Muscle of back (tissue), 13 donors: ENCODE measurements at places on chromosomes 3 and 15. TPM values are rescaled to one million over a fixed set of nuclear protein-coding genes. Genes with fewer than 3 reads are reported as not detected.
A peak's percentile ranks its signal among the peaks of the same experiment; 100 is the strongest.

GASK1A gene
- polyA plus RNA-seq: 8.9 TPM

XCR1 gene
- polyA plus RNA-seq: 0.17 TPM

SLC51A gene
- 5.3 TPM for polyA plus RNA-seq

NRG4 gene
- polyA plus RNA-seq: 1.9 TPM

XYLB gene
- polyA plus RNA-seq: 2.6 TPM

BRK1 gene
- 136 TPM for polyA plus RNA-seq

P2RY13 gene
- 1.4 TPM for polyA plus RNA-seq

DNA sequence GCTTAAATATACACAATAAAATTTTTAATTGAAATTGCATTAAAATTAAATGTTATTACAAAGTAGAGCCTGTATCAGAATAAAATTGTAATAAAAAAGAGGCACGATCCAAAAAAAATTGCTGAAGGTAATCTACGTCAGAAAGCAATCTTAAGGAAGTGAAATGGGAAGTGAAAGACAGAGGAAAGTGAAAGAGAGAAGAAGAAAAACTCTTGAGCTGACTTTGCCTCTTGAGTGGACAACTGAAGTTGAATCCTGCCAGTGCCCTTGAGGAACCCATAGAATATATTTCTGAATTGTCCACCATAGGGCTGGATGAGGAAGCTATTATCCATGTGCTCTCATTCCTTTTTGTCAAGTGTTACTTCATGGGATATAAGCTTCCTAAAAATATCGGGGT is 285.1 kb upstream of the STAC start:
- DNase-seq: no peak

DNA sequence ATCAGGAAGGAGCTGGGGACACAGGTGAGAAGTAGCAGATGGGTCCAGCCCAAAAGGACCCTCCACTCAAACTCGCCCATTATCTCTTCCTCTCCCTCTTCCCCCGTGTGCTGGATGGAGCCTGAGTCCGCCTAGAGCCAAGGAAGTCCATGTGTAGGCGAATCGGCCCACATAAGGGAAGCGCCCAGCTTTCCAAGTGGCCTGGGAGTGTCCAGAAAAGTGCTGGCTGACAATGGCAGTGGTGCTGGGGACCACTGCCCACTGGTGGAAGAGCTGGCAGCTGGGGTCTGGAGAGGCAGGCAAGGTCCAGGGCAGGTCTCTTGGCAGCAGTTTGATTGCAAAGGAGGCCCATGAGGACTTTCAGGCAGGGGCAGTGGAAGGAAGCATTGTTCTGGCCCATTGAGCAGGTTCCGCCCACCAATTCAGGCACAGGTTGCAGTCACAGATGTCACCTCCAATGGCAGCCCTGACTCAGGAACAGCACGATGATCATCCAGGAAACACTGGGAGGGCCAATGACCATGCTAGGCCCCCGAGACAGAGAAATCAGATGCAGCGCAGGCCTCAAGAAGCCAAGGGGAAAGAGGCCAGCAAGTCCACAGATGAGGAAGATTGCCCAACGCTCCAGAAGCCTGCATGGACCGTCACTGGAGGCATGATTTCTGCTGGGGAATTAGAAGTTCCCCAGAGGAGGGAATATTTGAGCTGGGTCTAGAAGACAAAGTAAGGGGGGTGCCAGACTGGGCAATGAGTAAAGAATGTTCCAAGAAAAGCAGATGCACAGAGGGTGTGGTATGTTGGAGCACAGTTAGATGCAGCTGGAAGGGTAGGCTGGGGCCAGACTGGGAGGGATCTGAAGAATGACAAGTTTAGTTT is 3.0 kb downstream of the MFGE8 start:
- DNase-seq: no peak

GRCh38 chr15:50879016-50879617 is 29.4 kb upstream of the AP4E1 start:
- DNase-seq: no peak

DNA sequence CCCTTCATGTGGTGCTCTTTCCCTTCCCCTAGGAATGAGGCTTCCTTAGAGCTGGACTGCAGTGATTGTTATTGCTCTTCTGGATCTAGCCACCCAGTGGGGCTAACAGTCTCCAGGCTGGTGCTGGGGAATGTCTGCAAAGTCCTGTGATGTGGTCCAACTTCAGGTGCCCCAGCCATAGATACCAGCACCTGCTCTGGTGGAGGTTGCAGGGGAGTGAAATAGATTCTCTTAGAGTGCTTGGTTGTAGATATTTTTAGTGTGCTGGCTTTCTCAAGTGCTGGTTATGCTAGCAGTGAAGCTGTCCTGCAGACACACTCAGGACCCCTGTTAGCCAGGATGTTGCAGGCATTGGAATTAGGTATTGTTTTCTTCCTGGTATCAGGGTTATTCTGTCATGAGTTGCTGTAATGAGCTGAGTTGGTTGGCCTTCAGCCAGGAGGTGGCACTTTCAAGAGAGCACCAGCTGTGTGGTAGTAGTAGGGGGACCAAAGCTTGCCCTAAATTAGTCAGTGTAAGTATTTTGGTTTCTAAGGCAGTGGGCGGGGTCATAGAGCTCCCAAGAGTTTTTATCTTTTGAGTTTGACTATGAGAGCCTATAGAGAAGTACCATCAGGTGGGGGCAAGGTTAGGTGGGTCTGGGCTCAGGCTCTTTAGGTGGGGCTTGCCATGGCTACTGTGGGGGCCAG is 317.5 kb upstream of the SGO1 start:
- DNase-seq: no peak

- DNase-seq: no peak
These were observed 12.2 kb downstream of the RNF123 start for GRCh38 chr3:49701388-49702077.

DNA sequence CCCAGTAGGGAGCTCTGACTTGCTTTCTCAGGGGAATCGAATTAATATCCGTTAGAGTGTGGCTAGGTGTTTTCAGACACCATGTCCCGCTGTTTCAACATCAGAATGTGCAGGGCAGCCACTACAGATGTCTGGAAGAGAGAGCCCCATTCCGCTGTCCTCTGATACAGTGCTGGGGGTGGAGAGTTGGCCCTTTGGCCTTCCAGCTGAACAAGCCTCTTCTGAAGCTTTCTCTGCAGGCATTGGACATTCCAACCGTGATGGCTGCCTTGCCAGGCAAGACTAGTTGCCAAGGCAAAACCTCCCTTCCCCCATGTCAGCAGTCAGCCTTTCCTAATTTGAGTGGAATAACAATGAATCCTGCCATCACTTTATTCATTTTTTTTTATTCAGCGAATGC is 1.5 kb downstream of the FAH start:
- DNase-seq: no peak

GRCh38 chr3:42591811-42592210 is 1.2 kb downstream of the SS18L2 start:
- DNase-seq: no peak

DNA sequence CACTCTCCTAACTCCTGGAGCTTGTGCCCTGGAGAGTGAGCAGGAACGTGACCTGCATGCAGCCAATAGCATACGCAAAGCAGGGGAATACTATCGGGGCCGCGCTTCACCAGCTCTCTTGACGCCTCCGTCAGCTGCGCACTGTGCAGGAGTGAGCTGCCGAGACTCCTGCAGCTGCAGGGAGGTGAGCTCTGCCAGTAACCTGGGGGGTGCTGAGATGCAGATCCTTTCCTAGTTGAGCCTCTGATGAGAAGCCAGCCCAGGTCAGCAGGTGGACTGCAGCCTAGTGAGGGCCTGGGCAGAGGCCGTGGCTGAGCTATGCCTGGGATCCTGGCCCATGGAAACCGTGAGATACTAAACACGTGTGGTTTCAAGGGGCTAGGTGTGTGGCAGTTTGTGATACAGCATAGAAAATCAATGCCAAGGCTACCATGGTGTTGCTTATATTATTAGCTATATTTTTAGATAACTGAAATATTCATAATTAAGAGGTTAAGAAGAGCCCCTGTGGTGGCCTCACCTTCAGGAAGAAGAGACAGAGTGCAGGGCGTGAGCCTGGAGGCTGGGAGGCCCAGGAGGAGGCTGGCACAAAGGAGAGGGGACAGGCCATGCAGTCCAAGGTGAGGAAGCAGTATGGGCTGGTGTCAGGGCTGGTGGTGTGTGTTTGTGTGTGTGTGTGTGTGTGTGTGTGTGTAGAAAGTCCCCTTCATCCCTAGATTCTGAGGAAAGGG is 5.9 kb upstream of the DNAJB8 start:
- no peak for DNase-seq

DNA sequence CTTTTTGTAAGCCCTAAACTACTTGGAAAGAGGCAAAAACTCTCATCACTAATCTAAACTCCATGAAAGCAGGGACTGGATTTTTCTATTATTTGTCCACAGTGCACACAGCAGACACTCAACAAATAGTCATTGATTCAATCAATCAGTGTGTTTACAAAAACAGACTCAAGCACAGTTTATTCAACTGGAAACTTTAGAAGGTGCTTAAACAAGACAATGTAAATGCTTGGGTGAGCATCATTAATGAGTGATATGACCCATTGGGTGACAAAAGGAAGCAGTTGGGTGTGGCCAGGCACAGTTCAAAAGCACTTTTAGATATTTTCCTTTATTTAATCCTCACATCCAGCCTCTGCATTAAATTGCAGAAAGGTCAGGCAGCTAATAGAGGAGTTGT is 32.0 kb upstream of the PPP4R2 start:
- no peak for DNase-seq

GRCh38 chr15:27062951-27063350 is 92.0 kb downstream of the GABRG3 start:
- DNase-seq: peak; percentile 12

DNA sequence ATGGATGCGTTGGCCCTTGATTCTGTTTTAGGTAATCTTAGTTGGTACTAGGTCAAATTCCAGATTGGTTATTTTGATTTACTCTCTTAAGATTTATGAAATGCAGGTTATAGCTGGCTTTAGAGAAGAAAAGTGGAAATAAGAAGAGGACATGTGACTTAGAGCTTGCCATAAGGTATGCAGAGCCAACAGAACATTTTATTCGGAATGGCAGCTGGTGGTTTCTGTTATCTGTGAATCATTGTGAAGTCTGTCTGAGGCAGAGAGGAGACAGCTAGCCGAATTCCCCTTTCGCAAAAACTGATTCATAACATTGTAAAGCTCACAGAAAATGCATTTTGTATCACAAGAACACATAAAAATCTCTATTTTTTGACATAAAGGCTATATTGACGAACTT is 82.1 kb downstream of the FILIP1L start:
- DNase-seq: no peak

- DNase-seq: peak; percentile 44
These were observed 9.8 kb upstream of the SLC9C1 start for GRCh38 chr3:112303764-112304325.

DNA sequence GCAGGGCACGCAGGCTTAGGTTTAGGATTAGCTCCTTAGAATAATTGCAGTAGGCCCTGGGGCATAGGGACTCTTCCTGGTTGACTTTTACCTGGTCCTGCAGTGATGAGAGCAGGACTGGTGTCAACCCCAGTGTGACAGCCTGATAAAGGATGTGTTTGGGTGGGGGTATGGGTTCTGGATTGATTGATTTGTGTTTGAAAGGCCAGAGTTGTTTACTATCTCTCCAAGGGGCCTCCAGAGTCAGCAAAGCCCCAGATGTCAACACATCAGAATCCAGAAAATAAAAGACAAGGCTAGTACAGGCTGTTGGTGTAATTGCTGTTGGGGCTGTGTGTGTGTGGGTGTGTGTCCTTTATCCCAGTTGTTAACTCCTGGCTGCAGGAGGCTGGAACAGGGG is 122.3 kb downstream of the CHRNA7 start:
- no peak for DNase-seq

DNA sequence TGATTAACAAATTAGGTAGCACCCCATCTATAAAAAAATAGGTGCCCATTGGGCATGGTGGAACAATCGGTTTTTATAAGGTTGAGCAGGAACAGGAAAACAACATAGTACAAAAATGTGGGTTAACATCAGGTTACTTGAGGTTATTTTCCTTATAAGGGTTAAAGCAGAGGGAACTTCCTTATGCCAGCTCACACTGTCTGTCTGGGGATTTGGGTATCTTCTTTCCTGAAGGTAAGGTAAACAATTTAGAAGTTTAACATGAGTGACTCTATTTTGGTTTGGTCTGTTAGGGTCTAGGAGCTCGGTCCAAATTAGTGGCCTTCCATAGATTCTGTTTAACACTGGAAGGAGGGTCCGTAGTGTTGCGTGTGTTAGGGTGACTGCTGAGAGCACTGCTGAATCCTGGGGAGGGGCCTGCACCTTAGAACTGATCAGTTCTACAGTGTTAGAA is 14.7 kb downstream of the CHD2 start:
- DNase-seq: no peak

DNA sequence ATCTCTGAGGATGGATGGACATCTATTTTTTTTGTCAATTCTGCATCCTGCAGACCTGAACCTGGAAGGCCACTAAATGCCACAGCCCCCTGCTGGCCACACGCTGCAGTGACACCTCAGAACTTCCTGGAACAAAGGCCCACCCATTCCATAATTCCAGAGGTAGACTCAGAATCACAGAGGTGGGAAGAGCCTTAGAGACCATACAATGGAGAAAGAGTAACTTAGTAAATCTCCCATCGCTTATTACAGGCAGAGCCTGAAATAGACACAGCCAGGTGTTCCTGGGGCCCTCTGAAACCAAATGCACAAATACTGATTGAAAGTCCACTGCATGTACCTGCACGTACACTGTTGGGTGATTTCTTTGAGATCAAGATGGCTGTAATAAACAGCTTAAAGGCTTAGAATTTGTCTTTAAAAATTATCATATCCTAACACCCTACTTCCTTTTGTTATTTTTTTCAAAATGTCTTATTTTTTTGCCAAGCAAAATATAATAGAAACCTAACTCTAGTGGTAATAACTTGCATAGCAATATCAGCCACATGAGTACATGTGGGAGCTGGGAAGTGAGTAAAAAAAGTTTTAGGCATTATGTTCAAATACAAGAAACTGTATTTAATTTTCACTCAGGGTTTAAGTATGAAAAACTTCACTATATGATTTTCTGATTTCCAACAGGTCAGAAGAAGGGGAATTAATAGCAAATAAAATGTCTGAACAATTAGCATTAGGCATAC is 62.7 kb downstream of the EOMES start:
- peak; percentile 45 for DNase-seq

- no peak for DNase-seq
These were observed 502.4 kb downstream of the LPP start for GRCh38 chr3:188656196-188656982.

DNA sequence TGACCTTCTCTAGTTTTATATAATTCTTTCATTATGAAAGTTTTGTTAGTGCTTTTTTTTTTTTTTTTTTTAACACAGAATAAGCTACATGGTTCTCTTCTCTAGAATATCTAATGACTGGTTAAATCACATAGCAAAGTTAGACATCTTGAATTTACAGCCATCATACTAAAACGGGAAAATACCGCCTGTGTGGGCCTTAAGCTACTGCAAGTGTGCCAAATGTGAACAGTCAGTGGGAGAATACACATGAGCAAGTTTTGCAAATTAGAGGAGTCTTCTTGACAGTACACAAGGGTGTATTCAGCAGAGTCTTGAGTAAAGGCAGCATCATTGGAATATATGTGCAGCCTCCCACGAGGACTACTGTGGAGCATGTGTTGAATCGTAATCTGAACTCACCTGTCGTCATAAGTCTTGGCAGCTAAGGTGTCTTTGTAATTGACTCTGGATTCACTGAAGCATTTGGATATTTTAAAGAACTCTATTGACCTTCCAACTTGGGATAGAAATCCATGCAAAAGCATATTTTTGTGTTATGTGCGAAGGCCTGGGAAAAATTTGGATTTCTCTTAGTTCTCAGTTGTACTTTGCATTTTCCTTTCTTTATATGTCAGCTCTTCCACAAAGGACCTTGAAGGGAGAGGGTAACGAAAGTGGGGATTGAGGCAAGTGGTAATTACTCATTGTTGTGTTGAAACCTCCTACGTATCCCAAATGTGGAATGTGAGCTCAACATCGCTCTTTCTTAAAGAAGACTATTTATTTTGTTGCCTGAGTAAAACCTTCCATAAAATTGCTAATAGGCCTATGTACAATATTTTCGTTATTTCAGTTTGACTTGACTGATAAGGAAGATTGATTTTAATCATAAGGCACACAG is 117.4 kb downstream of the ATG7 start:
- no peak for DNase-seq
